ENCODE measurements at places on chromosomes 11 and 22.

DNA sequence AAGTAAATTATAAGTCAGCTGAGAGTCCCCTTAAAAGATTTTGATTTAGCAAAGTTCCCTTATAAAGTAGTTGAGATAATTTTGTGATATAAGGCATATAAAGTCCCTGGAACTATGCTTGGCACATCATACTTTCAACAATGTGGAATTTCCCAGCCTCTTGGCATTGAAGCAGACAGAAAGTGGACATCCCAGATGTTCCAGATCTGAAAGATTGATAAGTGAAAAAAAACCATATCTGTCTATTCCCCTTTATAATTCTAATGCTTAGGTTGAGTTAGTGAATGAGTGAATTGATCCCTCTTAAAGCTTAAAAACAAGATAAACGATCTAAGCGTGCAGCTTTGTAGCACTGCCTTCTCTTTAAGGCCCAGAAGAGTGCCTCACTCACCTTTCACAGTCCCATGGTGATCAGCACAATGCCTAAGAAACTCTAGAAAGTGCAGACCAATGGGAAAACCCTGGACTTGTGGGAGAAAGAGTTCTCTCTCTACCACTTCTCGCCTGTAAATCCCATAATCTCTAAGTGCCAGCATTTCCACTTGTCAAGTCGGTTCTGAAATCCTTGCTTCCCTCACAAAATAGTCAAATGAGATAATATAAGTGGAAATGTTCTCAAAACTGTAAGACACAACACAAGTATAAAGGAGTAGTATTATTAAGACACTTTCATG lies 17.8 kb downstream of the FIBIN start:
- DNase-seq: no peak

GRCh38 chr22:49097966-49098365 lies 729.7 kb downstream of the BRD1 start:
- no peak for DNase-seq

- no peak for DNase-seq
Observed at GRCh38 chr11:111384494-111384893, 5.4 kb upstream of the POU2AF1 start.

- DNase-seq: no peak
Observed at GRCh38 chr11:108805030-108805429, 140.2 kb downstream of the DDX10 start.

GRCh38 chr22:47805394-47805935 lies 1043.0 kb downstream of the TBC1D22A start:
- DNase-seq: no peak

DNA sequence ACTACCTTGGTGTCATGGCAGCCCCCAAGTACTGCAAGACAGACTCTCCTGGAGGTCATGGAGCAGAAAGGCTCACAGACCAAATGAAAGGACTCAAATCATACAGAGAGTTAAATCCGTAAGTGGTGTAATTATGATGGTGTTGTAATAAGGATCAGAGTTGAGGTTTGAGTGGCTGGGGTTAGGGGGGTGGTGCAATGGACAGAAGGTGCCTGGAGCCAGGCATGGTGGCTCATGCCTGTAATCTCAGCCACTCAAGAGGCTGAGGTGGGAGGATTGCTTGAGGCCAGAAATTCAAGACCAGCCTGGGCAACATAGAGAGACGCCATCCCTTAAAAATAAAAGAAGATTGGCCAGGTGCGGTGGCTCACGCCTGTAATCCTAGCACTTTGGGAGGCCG lies 18.7 kb downstream of the ART5 start:
- no peak for DNase-seq
